ENCODE measurements at places on chromosomes 7 and 10.

DNA sequence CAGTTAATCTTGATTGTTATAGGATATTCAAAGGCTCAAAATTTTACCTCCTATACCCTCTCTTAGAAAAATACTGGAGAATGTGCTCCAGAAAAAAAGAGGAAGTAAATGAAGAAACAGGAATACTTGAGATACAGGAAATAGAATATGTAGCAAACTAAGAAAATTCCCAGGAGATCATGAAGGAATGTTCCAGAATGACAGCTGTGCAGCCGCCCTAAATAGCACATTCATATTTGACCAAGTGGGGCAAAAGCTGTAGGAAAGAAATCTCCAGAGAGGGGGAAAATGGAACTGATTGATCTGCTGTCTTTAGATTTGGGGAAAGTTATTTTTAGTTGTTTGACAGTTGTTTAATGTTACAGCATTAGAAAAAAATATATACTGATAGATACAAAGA lies 46.2 kb upstream of the ZEB1 start:
- DNase-seq, result no peak

DNA sequence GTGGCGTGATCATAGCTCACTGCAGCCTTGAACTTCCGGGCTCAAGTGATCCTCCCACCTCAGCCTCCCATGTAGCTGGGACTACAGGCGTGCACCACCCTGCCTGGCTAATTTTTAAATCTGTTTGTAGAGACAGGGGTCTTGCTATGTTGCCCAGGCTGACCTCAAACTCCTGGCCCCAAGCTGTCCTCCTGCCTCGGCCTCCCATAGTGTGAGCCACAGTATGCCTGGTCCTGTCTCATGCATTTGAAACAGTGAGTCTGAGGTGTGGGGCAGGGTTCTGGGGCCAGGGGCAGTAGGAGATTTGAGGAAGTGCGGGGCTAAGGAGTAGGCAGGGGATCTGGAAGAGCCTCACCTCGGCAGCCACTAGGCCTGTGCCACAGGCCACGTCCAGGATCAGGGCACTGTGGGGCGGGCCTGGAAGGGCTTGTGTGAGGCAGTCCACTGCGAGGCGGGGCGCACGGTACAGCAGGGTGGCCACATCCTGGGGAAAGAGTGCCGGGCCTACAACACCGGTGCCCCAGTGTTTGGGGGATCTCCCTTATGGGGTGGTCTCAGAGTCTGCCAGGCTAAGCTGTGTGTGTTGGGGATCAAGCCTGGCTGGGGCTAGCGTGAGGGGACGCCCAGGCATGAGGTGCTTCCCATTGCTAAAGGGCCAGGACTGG lies 1.5 kb downstream of the METTL27 start:
- DNase-seq, result no peak

DNA sequence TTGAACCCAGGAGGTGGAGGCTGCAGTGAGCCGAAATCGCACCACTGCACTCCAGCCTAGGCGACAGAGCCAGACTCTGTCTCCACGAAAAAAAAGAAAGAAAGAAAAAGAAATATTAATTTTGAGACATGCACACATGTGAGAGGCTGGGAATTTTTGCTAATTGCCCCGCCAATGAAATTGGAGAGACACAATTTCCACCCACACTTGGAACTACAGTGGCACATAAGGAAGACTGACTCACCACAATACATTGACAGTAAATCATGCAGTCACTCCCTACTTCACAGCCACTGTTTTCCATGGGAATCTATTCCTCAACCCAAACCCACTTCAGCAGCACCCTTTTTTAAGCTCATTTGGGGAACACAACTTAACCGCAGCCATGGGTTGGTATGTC lies 139.7 kb downstream of the CALN1 start:
- no peak for DNase-seq

DNA sequence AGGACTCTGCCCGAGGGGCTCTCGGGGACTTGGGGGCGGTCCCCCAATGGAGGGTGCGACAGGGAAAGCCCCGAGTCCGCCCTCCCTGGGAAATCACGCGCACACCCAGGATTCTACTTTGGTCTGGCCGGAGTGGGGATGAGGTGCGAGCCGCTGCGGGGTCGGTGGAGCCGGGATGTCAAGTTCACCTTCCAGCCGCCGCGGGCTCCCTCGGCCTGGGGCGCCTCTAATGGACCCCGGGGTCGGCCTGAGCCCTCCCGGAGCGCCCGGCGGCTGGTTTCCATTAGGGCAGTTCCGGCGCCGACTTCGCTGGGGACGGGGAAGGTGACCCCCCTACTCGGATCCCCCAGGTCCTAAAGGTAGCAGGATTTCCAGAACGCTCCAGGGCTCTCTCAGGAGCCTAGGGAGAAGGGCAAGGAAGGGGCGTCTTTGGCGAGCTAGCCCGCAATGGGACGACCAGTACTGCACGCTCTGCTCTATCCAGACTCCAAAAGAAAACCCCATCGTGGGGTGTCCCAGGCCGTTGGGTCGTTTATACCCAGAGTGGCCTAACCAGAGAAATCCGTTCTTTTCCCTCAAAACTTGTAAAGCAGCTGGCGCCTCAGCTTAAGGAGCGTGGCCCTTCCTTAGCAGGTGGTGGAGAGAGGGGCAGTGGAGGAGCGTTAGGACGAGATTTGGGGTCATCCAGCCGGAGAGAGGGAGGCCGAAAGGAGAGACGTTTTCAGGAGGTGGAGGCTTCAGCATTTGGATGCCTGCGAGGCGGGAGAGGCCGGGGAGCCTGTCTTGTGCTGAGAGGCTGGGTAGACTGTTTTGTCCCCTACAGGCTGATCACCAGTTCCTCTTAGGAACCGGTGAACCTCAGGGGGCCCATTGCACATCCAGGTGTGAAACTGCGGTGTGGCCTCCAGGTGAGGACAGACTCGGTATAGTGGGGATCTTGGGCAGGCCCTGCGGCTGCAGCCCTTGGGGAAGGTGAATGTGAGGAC lies 860 bp upstream of the WDR86 start:
- DNase-seq, result no peak

DNA sequence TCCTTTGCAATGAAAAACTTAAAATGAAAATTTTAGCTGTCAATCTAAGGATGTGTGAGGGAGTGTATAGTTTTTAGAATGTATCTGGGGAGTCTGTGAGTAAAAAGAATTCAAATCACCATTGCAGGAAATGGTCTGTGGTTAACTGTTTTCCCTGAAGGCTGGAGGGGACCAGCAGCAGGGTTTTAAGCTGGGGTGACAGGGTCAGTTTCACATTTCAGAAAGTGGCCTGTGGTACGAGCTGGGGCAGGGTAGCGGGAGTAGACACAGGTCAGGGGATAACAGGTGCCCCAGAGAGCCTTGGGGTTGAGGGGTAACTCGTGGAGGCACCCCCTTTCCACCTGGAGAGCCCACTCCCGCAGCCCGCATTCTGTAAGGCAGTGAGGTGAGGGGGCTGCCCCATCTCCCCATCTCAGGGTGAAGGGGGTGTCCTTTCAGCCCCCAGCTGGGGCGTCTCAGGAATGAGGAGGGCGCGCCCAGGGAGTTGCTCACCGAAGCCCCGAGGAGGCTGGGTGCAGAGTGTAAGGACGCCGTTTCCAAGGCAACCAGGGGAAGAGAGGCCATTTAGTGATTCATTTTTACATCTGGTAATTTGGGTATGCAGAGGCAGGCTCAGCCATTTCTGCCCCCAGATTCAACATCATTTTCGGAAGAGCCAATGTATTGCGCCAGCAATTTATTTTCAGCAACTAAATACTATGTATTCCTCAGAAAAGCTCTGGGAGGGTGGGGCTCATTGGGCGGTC lies 168.9 kb downstream of the SLIT1 start:
- DNase-seq, result no peak

All from cerebellar nuclear complex (tissue), 1 donor.